ENCODE measurements at places on chromosomes 13 and 19.

DNA sequence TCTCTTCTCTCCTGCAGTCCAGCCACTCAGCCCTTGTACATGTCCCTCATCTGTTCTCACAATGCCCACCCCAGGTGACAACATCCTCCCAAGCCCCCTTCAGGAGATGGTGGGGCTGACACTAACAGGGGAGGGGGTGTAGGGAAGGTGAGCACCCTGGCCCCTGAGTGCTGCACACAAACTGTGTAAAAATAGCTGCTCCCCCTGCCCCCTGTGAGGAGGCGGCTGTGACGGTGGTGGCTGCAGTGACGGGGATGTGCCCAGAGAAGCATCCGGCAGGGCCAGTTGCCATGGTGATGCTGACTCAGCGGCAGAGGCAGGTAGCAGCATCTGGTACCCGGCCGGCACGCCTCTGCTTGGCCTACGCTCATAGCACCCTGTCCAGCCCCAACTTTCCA lies 13.0 kb upstream of the JUND start:
- no peak for DNase-seq

- DNase-seq = no peak
Measured at GRCh38 chr13:37701972-37702371, 103.4 kb upstream of the POSTN start.

- no peak for DNase-seq
Measured at GRCh38 chr13:110964229-110965037, 49.6 kb upstream of the ANKRD10 start.

GRCh38 chr19:50318438-50318837 lies 10.7 kb downstream of the KCNC3 start:
- no peak for DNase-seq

GRCh38 chr13:100860866-100861265 lies 186.3 kb upstream of the TMTC4 start:
- DNase-seq = no peak

- DNase-seq = no peak
Measured at GRCh38 chr19:42052241-42052863, 17.7 kb downstream of the GRIK5 start.

GRCh38 chr19:38763795-38764220 lies 9.5 kb downstream of the LGALS7 start:
- DNase-seq = no peak

All from GM12891 (cell line).